GM12878 (cell line): ENCODE measurements at places on chromosomes 7 and 10. TPM values are rescaled to one million over a fixed set of nuclear protein-coding genes. Genes with fewer than 3 reads are reported as not detected.

The DPP6 gene
- total RNA-seq = not detected in 2 replicates

The ABCB4 gene
- 6.0 and 6.1 TPM in 2 replicates for total RNA-seq

The TRIM50 gene
- not detected in 2 replicates for total RNA-seq

The C7orf57 gene
- not detected in 2 replicates for total RNA-seq

The NET1 gene
- 17.3 and 18.4 TPM in 2 replicates for total RNA-seq
